ENCODE measurements at places on chromosomes 11 and 22. TPM values are rescaled to one million over a fixed set of nuclear protein-coding genes. Genes with fewer than 3 reads are reported as not detected.

FOLR2 gene
- 22.8 TPM for polyA plus RNA-seq

GGTLC2 gene
- polyA plus RNA-seq: not detected

RASL10A gene
- polyA plus RNA-seq: 2.2 TPM

TPST2 gene
- 7.1 TPM for polyA plus RNA-seq

CHRDL2 gene
- 2.3 TPM for polyA plus RNA-seq

IGF2 gene
- polyA plus RNA-seq: 3,827 TPM
